NCI-H1694 treated with DMSO at 0.1 percent for 48 hours (cell line): ENCODE measurements at places on chromosomes 2 and 18.

DNA sequence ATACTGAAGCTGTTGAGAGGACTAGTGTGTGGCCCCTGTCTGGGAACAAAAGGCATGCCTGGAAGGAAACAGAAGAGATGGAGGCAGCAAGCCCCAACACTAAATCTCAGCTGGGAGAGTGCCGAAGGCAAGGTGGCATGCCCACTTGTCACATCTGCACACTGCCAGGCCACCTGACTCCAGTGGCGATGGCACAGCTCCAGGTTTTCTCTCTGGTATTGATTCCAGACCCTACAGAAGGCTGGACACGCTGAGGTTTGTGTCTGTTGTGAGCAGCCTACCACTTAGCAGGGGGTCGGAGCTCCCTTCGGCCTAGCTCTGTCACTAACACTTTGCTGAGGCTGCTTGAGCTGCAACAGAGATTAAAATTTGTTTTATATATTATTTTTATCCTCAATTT lies 307.3 kb downstream of the TDRD15 start:
- no peak for DNase-seq

DNA sequence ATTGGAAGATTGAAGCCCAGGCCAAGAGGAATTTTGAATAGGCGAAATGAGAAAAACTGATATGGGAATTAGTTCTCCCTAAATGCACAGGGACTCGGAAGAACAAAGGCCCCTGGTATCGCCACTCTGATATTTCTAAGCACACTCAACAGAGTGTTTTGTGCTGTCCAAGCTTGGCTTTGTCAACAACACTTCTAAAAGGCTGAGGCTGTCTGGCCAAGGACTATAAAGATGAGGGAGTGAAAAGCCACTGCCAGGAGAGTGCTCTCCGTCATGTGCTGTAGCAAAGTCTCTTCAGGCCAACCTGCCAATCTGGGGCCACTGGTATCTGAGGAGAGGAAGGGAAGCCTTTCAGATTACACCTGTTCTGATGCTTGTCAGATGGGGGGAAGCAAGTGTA lies 611.2 kb upstream of the PIK3C3 start:
- DNase-seq = no peak

DNA sequence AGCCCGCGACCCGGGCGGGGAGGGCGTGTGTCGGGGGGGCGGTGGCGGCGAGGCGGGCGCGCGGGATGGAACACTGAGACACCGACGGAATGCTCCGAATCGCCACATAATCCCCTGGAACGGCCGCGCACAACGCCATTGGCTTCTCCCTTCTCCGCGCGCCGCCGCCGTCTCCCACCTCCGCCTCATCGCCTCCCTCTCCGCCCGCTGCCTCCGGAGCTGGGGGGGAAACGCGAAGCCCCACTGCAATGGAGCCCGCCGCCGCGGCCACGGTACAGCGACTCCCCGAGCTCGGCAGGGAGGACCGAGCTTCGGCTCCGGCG lies at the start of gene PHLPP1:
TSS of gene PHLPP1 (plus strand) at position 106 of the 323 bp plus-strand sequence. CDS start at position 249, 143 bp downstream.
- peak; percentile 59 for DNase-seq

DNA sequence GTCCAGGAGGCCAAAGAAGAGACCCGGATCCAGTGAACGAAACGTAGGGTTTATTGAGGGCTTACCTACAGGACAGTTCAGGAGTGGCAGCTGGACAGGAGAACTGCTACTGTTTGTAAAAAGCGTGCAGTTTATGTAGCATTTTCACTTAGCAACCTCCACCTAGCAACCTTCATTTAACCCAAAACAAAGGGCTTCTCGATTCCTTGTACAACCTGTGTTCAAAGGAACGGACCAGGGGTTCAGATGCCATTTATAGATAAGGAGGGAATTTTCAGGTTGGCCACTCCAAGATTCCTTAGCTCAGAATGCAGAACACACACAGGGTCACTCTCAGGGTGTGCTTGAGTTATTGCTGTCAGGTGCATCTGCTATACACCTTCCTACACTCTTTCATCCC lies 65.1 kb upstream of the YWHAQ start:
- DNase-seq = no peak

GRCh38 chr2:3114406-3115185 lies 263.0 kb downstream of the EIPR1 start:
- no peak for DNase-seq

GRCh38 chr18:48656176-48656575 lies 117.3 kb downstream of the CTIF start:
- no peak for DNase-seq

DNA sequence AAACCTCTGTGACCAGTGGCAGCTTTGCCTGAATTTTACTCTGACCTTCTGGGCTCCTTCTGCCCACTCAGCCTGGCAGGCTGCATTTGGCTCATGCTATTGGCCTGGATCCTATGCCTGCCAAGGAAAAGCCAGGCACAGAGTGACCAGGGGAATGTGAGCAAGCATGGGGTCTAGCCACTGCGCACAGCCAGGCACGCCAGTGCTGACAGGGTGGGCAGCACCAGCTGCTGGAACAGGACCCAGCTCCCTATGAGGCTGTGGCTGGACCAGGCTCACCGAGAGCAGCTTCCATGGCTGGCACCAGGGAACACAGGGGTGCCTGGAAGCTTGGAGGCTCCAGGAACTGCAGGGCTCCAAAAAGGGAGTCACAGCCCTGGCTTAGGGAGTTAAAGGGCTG lies 311.5 kb upstream of the SYT4 start:
- DNase-seq = no peak

- DNase-seq = no peak
These were observed 40.7 kb downstream of the PCBP1 start for GRCh38 chr2:70128005-70128404.

GRCh38 chr2:73053316-73054114 lies 18.0 kb downstream of the SFXN5 start:
- DNase-seq = no peak

DNA sequence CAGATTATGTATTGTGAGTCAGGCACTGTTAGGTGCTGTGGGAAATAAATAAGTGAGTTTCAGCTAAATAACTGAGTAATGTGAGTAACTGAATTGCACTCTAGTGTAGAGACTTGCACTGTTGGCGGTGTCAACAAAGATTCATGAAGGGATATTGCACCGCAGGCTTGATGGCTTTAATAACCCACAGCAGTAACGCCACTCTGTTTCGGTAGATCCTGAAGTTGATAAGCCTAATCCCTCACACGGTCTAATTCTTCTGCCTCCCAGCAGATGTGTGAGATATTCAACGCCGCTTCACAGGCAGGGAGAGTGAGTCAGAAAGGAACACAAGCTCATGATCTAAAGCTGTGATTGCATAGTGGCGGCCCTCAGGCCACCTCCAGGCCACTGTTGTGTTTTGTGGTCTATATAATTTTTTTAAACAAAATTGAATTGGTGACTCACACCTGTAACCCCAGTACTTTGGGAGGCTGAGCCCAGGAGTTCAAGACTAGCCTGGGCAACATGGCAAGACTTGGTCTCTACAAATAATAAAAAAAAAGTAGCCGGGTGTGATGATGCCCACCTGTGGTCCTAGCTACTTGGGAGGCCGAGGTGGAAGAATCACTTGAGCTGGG lies 94.3 kb downstream of the LIPG start:
- no peak for DNase-seq

DNA sequence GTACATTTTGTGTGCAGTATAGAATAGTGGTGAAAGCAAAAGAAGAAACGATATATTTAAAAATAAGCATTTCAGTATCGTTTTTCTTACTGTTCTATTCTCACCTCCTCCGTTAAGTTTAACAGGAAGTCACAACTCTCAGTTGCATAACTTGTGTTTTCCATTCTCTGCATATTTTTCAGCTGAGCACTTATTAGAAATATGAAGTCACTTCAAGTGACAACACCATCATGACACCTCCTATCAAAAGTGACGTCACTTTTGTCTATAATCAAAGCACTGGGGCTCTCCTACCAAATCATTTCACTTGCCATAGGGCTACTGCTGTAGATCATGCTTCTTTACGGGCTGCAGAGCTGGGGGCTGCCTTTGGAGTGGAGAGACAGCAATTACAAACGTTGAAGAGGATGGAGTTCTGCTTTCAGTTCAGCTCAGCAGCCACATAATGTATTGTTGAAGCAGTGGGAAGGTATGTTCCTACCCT lies 36.3 kb downstream of the STAT4 start:
- no peak for DNase-seq

GRCh38 chr18:60070631-60071030 lies 170.8 kb downstream of the PMAIP1 start:
- no peak for DNase-seq

DNA sequence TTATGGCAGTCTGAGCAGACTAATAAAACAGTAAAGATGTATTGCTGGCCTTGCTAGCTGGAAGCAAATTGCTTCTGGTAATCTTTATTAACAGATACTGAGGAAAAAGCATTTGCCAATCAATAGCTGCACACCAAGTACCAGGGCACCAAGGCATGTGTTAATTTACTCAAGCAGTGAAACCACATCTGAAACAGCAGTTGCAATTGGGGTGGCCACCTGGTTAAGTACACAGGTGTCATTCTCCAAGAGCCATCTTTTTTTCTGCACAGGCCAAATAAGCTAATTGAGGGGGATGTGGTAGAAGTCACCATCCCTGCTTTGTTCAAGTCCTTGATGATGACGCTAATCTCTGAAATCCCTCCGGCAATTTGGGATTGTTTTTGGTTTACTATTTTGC lies 8.6 kb upstream of the SEH1L start:
- DNase-seq = no peak

DNA sequence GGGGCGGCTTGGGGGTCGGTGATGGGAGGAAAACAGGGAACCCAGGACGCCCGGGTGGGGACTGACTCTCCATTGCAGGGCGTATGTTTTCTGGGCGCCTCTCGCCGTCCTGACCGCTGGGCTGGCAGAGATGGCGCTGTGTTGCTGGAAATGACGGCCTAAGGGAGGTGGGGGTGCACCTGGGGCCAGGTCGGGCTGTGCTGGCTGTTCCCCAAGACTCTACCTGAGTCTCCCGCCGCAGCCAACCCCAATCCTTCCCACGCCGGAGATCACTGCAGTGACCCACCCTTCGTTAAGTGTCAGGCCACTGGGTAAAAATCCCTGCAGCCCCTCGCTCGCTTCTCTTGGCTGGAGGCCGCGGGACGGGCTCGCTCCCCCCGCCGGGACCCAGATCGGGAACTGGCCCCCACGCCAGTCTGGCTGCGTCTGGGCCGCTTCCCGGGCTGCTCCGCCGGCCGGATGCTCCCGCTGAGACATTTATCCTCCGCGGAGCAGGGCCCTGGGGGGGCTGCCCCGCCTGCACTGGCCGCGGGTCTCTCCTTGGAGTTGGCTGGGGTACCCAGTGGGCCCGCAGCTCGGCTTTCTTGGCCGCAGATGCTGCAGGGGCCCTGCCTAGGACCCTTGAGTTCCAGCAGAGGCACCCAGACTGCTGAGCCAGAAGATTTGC lies 7.8 kb upstream of the ARMC9 start:
- no peak for DNase-seq

DNA sequence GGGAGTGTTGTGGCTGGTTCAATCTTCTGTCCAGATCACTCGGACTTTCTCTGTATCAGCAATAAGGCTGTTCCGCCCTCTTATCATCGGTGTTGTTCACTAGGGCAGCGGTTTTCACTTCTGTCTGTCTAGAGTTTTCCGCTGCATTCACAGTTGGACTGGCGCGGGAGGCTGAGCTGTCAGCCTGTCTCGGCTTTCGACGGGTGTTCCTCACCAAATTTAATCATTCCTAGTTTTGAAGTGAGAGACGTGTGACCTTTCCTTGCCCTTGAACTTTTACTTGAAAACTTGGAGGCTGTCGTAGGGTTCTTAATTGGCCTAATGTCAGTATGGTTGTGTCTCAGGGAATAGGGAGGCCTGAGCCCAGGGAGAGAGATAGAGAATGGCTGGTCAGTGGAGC lies 108.3 kb downstream of the NFATC1 start:
- DNase-seq = no peak

DNA sequence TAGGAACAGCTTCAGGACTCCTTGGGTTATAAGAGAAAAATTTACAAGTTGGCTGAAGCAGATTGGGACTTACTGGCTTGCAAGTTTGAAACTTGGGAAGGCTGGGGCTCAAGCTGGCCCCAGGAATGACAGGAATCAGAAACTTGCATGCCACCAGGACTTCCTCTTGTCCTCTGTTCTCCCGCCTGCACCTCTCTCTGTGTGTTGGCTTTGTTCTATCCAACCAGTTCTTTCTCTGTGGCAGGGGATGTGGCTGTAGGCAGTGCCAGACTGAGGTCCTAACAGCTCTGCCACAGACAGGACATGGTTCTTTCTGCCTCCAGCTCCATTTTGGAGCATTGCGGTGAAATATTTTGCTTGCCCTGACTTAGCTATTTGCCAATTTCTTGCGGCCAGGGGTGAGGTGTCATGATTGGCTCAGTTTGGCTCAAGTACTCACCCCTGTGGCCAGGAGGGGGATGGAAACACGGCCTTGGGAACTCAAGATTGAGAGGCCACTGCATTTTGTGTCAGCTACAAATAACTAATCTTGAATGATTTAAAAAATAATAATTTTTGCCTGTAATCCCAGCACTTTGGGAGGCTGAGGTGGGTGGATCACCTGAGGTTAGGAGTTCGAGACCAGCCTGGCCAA lies 48.9 kb downstream of the MEP1B start:
- no peak for DNase-seq

- DNase-seq = no peak
These were observed 64.0 kb downstream of the PMS1 start for GRCh38 chr2:189848276-189848675.

GRCh38 chr2:119694470-119694844 lies 15.5 kb downstream of the TMEM177 start:
- no peak for DNase-seq

GRCh38 chr2:88067189-88067588 lies 436 bp upstream of the SMYD1 start:
- DNase-seq = no peak

DNA sequence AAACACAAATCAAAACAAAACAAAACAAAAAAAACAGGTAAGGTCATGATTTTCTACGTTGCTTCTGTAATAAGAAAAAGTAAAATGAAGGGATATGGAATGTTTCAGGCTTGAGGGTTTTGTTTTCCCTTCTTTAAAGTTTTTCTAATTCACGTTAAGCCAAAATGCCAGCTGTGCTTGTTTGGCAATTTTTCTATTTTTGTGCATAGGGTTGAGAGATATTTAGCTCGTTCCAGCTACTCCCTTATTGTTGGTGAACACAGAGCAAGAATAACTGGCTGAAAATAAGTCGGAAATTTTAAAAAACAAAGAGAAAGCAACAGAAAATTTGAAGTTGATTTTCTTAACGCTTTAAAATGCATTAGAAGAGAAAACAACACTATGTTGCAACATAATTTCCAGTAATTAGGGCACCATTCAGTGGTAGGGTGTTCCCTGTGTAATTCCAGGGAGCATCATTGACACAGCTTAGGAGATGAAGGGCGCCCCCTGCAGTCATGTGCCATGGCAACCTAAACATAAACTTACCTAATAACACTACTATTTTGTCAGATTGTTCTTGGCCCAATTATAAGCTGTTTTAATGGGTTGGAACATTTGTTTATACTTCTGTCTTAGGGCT lies 99.5 kb downstream of the DTNA start:
- DNase-seq = peak; percentile 11

DNA sequence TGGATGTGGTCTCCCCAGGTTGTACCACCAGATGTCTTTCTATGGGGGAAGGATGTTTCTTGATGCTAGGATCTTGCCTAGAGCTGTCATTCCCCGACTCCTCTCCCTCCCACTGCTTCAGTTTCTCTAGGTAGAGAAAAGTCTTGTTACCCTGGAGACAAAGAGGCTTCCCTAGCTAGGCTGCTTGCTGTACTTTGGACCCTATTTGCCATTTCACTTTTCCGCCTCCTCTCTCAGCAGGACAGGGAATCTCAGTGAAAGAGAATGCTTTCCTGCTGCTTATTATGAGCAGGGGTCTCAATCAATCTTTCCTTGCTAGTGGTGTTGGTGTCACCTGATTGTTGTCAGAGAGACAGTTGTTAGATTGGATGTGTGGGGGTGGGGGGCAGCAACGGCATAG lies 818.8 kb upstream of the GYPC start:
- no peak for DNase-seq
